Pancreas (tissue), 10 donors: ENCODE measurements at places on chromosomes 6 and 20.
A peak's percentile ranks its signal among the peaks of the same experiment; 100 is the strongest.

DNA sequence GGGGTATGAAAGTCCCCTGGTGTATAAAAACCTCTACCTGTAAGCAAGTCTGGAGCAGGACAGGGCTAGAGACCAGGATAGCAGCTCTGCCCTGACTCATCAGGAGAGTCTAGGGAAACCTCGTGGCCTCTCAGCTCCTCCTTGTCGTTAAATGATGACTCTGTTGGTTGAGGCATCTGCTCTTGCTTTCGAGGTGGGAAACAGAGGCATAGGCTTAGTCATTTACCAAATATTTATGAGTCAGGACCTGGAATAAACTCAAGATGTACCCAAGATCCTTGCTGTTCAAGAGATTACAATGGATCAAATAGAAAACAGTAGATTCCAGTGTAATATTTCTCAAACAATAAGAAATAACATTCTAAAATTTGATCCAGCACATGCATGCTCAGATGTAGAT, 5.5 kb downstream of the MANBAL start:
- no peak for DNase-seq

DNA sequence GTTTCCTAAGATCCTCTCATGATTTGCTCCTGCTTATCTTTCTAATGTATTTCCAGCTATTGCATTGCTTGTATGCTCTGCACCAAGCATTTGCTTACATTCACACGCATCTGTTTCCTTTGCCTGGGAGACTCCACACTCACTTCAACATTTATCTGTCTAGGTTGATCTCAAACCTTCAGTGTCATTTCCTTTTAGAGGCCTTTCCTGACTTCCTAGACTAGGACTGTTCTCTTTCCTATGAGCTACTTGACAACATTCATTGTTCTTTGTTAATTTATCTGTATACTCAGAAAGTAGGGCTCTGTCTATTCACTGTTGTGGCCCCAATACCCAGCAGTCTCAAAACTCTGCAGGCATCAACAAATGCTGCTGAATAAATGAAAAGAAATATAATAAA, 84.4 kb downstream of the WASF1 start:
- DNase-seq, result no peak

GRCh38 chr20:41038878-41039404, 10.3 kb downstream of the TOP1 start:
- DNase-seq, result no peak

DNA sequence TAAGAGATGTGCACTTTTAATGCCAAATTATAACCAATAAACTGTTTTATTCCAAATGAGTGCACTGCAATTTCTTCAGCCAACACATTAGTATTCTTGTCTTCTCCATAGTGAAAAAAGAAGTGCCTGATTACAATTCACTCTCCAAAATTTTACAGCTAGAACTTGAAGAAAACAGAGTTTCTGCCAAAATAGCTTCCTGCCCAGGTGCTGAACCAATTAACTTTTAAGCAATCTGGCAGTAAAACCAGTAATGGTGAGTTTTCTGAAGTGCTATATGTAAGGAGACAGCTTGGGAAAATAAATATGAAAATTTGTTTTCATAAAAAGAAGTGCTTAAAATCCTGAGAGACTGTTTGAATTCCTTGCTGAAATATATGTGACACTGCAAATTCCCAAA, 266.0 kb upstream of the NT5E start:
- no peak for DNase-seq

DNA sequence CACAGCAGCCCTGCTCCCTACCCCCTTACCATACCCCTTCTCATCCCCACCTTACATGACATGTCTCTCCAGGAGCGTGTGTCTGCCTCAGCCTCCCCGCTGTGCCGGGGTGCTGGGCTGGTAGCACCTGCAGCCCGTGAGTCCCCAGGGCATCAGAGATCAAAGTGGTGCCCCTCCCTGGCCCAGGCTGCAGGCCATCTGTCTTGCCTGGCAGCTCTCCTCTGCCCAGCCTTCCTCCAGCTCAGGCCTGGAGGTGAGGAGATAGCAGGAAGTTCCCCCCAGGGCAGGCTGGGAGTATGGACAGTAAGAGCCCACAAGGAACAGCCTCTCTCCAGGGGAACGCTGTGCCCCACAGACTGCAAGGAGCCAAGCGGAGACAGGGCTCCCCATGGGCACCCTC, 35.3 kb downstream of the GRM4 start:
- DNase-seq, result no peak

DNA sequence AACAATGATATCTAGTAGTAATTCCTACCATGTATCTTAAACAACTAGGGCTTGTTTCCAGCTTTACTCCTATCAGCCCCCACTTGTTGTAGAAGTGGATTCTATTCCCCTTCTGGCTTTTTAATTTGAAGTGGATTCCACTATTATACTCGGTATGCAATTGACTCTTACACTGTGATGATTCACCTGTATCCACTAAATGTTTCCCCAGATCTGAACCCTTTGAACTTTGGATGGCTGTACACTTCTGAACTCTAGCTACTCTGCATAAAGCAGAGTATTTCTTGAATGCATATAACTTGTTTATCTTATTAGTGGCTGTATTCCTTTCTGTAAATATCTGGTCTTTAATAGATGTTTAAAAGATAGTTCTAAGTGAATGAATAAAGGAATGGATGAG, 538.4 kb upstream of the NRSN1 start:
- DNase-seq, result no peak

DNA sequence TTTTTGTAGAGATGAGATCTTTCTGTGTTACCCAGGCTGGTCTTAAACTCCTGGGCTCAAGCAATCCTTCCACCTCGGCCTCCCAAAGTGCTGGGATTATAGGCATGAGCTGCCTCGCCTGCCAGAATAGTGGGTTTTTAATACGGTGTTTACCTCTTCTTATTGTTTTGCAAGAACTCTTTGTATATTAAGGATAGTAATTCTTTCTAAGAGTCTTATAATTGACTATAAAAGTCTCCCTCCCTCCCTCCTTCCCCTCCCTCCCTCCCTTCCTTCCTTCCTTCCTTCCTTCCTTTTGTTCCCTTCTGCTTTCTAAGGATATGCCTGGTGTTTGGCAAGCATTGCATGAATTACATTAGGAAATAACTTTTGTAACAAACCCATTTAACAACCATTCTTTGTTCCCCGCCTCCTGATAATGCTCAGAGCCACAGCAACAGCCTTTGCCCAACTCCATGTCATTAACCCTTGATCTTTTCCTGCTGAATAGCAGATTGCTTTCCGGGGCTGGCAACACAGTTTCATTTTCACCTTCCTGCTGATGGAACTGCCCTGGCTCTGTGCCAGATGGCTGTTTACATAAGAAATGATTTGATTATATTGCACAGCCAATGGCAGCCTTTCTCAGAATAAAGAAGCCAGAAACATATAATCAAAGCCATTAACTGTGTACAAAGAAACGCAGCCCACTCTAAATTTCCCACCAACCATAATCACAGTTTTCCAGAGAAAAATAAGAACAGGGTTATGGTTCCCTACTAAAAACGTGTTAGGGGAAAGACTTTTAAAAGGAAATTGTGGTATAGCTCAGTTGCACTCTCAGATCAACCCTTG, 143.7 kb upstream of the PTPN1 start:
- peak; percentile 81 for DNase-seq

DNA sequence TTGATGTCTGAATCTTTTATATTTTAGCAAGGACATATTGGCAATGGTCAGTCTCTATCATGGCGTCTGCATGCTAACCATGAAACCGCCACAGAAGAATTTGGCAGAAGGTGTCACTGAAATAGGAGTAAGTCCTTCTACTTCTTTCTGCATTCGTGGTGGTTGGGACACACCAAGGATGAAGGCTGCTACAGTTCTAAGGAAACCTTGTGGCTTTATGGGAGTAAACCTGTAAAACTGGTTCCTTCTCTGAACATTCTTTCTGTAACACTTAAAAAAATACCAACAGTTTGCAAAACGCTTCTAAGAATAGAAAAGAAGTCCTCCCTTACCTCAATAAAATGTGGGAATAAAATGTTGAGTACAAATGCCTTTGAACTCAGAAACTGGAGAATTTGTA, 195.3 kb downstream of the SLC24A3 start:
- no peak for DNase-seq

- DNase-seq, result no peak
Observed at GRCh38 chr6:168418711-168419121, 22.3 kb upstream of the SMOC2 start.

DNA sequence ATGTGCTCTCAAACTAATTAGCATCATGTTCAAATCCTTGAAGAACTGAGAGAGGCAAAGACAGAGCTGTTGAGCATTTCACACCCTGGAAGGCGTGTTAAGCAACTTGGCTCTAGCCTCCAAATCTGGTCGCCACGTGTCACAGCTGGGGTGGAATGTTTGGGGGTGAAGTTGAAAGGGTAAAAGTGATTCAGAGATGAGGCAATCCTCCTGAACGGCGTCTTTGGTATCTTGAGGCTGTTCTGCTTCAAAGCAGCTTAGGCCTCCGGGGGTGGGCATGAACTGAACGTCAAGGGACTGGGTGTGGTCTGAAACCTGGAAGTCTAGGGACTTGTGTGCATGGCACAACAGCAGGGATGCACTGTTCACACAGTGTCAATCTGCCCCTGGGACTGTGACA, 62.3 kb downstream of the TRAM2 start:
- no peak for DNase-seq

DNA sequence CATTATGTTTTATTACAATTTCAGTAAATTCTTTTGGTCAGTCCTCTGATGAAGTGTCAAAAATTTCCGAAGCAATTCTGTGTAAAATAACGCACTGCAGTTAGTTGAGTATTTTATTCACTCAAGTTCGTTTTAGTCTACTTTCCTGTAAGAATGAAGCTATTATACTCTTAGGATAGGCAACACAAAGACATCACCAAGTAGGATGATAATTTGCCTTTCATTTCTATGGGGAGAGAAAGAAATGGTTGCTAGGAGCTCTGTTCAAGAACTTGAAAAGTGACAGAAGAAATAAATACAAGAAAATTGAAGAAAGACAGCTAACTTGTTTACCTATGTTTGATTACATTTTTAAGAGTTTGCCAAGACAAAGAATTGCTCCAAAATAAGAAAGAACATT, 290.4 kb downstream of the EYS start:
- no peak for DNase-seq

GRCh38 chr6:2959909-2960719, 11.3 kb downstream of the SERPINB6 start:
- no peak for DNase-seq

GRCh38 chr6:43869792-43870659, 100.0 kb downstream of the VEGFA start:
- DNase-seq, result no peak

- no peak for DNase-seq
Observed at GRCh38 chr6:164296411-164296810, 881.9 kb downstream of the QKI start.

DNA sequence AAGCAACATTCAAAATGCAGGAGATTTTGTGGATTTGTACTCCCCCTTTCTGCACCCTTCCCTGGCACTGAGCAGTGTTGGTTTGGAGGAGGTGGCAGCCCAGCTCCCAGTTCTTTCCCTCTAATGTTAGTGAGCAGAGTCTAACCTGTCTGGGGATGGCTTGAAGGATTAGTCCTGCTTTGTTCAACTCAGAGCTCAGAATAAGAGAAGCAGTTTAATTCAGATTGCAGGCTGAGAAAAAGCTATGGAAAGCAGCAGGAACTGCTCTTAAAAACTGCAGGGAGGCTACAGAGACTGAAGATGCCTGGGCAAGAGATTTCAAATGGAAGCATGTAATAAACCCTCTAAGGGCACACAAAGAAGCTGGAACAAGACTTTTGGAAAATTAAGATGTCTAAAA, 223.4 kb upstream of the GGTLC1 start:
- DNase-seq, result no peak

- no peak for DNase-seq
Observed at GRCh38 chr20:1660246-1660645, 2.7 kb upstream of the SIRPG start.

DNA sequence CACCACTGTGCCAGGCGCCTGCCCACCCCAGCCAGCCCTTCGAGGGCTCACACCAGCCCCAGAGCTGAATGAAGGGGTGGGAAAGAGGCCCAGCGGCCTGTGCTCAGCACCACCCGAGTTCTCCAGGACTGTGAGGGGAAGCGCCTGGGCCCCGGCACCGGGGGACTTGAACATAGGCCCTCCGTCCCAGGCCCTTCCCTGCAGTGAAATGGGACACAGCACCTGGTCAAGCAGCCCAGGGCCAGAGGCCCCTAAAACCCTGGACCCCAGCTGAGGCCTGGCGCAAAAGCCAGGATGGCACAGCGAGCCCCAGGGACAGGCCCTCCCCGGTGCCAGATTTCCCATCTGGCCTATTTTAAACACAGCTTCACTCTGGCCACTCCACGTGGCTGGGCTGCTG, 4.0 kb downstream of the KCNQ2 start:
- DNase-seq, result no peak

DNA sequence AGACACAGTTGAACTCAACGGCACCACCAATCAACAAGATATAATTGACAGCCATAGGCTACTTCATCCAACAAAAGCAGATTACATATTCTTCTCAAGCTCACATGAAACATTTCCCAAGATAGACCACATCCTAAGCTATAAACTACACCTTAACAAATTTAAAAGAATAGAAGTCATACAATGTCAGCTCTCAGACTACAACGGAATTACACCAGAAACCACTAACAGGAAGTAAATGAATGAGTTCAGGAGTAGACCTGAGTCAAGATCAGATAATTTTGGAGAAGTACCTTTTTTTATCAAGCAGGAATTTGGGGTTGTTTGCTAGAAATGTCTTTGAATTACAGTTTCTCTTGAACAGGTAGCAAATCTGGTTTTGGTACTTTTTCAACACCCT, 237.8 kb downstream of the TBX18 start:
- DNase-seq, result no peak

DNA sequence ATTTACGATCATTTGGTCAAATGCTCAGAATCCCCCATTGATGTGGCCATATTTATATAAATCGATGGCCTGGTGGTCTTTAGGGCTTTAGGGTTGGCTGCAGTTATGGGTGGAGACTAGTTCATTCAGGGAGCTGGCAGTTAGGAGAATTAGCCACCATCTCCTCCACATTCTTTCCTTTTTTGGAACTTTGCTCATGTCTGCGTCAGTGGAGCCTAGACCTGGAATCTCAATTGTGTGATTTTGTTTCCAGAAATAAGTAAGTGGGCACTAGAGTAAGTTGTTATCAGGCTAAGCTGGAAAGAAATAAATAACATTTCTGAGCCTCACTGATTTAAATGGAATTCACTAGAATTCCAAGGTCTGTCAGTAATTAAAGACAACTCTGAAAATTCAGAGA, 29.0 kb upstream of the ELOVL5 start:
- no peak for DNase-seq

- no peak for DNase-seq
Observed at GRCh38 chr20:10961651-10962288, 288.0 kb upstream of the JAG1 start.

DNA sequence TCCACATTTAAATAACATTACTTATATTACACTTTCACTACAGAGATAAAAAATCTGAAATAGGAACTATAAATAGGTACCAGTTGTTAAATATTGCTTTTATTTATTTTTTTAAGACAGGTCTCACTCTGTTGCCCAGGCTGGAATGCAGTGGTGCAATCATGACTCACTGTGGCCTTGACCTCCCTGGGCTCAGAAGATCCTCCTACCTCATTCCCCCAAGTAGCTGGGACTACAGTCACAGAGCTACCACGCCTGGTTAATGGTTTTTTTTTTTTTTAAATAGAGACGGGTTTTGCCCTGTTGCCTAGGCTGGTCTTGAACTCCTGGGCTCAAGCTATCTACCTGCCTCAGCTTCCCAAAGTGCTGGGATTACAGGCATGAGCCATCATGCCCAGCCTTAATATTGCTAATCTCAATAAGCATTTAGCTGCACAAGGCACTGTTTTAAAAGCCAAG, 17.3 kb downstream of the EEF1E1 start:
- DNase-seq, result no peak

GRCh38 chr20:62961310-62961783, 8.8 kb downstream of the SLC17A9 start:
- no peak for DNase-seq
